ENCODE measurements at places on chromosomes 4 and X.

DNA sequence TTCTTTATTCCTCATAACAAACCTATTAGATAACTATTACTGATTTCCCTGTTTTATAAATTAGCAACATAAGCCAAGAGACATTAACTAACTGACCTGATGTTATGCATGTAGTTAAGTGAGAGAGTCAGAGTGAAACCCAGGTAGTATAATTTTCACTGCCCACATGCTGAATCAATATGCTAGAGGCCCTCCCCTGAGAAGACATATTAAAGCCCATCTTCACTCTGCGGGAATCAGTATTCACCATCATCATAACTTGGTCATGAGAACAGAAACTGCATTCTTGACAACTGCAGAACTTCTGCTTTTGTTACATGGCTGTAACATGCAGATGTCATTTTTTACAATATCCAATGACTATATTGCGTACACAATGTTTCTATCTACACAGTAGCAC lies 1324.3 kb downstream of the ARAP2 start:
- no peak for DNase-seq

GRCh38 chr4:102061133-102061532 lies 270.6 kb downstream of the BANK1 start:
- no peak for DNase-seq

DNA sequence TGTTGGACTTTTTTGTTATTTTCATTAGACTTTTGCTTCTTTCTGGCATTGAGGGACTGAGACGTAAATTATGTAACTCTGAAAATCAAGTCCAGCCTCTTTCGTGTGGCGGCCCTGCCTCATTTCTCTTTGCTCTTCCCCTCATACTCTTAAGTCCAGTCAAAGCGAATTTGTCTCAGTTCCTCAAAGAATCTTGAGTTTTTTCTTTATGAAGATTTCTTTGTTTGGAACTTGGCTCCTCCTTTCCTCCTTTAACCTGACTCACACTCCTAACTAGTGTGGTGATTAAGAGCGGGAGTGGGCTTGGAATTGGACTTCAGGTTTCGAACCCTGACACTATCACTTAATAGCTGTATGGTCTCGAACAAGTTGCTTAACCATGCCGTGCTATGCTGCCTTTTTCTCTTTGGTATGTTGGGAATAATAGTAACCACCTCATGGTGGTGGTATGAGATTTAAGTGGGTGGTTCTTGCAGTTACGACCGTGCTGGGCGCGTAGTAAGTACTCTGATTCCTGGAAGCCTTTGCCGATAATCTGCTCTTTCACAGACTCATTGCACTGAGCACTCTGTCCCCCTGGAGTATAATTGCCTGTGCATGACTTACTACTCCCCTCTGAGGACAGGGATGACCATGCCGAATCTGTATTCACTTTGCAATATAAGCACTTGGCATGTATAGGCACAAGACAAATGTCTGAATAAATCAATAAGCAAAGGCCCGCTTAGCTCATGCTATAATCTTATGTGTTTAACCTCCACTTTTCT lies 19.1 kb downstream of the FNIP2 start:
- no peak for DNase-seq

- no peak for DNase-seq
These were observed 237.8 kb downstream of the ADGRL3 start for GRCh38 chr4:61437923-61438322.

GRCh38 chr4:98758182-98758581 lies 99.8 kb upstream of the TSPAN5 start:
- no peak for DNase-seq

DNA sequence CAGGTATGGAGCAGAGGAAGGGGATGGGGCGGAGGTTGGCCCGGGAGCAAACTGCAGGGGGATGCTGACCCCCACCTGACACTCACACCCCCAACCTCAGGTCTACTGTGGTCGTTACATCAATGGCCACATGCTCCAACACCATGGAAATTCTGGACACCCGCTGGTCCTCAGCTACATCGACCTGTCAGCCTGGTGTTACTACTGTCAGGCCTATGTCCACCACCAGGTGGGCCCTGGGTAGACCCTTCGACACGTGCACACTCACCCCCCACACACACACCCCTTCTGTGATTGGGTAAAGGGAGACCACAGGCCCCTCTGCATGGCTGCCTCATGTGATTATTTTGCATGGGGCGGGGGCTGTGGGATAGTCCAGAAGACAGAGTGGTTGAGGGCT lies 2.2 kb upstream of the ERAS start:
- no peak for DNase-seq

GRCh38 chrX:63426519-63426918 lies 75.4 kb upstream of the SPIN4 start:
- DNase-seq, result no peak

Measured in amygdala (tissue), 56 donors.